ENCODE measurements at places on chromosomes 4 and X.

DNA sequence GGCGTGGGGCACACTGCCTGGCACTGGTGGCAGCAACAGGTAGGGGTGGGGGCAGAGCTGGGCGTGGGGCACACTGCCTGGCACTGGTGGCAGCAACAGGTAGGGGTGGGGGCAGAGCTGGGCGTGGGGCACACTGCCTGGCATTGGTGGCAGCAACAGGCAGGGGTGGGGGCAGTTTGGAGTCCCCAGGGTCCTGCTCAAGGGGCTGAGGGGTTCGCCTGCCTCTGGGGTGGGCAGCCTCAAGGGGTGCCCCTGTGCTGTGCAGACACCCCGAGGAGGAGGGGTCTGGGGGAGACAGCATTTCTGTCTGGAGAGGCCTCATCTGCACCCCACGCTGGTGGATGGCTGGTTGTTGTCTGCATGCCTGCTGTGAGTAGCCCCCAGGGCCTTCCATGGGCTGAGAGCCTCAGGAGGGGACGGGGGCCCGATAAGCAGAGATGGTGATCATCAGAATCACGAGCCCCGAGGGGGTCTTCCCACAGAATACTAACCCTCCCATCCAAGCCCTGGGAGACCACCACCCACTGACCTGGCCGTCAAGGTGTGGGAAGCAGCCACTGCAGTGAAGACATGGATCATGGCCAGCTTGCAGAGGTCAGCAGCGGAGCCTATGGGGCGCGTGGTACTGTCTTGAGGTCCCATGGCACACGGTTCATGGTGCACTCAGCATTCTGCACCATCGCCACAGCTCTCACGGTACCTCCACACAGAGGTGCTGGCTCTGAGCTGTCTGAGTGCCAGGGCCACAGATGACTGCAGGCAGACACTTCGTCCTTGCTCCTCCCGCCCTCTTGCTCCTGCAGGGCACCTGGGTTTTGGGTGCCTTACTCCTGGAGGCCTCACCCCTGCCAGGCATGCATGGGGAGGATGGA is 21.5 kb downstream of the NAT8L start:
- no peak for DNase-seq

DNA sequence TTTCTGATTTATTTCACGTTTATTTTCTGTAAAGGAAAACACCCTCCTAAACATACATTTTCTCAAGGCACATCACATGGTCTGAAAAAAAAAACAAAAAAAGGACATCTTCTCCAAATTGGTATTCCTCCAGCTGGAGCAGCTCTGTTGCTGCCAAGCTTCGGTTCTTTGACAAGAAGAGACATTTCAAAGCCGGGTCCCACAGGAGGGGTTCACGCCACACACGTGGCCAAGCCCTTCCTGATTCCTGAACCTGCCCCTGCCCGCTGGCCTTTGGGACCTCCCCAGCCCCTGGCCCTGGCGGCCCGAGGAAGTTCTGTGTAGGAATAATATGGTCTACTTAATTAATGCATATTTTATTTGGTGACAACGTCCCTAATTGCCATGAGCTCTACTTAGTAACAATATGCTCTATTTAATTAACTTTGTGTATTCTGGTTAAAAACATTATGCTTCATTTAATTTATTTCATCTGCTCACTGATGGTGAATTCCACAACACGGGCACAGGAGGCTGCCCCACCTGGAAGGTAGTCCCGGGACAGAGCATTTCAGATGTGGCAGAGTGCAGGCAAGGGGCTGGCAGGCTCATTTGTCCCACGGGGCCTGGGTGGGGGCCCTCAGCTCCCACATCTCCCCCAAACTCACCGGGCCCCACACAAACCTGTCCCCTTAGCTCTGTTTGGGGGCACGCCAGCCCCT is 5.4 kb upstream of the RGS12 start:
- no peak for DNase-seq

- DNase-seq: no peak
Observed at GRCh38 chr4:146099585-146099984, 75.9 kb upstream of the LSM6 start.

DNA sequence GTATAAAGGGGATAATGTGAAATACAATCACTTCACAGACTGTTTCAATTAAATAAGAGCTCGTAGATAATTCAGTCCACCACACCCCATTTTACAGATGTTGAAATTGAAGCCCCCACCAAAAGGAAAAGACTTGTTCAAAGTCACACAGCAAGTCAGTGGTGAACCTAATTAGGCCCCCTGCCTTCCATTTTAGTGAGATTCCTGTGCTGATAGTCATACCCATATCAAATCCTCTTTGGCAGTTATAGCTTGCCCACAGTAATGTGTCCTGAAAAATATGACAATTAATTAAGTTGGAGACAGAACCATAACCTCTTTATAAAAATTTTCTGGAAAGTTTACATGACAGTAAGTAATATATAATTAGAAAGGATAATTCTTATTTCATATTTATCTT is 58.0 kb downstream of the AR start:
- no peak for DNase-seq
